MM.1S (cell line): ENCODE measurements at places on chromosomes 1 and 21.

GRCh38 chr1:234782105-234782751, 172.2 kb upstream of the IRF2BP2 start:
- no peak for DNase-seq

DNA sequence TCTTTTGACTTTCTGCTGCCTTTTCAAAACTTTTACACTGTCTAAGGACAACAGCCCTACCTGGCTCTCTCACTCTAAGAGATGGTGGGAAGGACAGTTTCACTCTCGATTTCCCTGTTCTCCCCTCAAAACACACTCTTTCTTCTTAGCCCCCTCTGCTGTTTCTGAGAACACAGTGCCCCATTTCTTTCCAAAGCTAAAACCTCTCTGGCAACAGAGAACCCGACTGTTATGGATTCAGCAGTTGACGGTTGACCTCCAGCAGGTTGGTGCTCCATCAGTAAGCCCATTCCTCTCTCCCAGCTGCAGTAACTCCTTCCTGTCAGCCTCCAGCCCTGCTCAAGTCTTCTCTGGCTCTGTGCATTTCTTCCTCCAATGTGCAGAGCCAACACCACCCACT, 88.2 kb upstream of the ABCD3 start:
- no peak for DNase-seq

DNA sequence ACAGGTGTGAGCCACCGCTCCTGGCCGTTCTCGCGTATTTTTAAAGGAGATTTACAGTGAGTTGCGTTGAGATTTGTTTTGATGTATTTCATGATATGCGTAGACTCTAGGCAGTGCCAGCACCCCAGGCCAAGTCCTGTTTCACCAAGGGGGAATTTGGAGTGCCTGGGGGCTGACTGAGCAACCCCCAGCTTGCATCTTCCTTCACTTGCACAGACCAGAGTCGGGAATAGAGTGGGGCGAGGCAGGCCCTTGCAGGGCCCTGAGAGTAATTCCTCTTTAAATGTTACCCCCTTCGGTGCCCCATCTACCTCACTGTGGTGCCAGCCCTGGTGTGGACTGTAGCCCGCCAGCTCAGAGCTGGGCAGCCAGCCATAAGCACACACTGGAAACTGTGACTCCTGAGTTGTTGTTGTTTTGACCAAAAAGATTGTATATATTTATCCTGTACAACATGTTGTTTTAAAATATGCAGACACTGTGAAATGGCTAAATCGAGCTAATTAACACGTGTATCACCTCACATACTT, 269.5 kb downstream of the NPHP4 start:
- DNase-seq, result no peak

- DNase-seq, result no peak
Observed at GRCh38 chr1:43610339-43610738, 39.6 kb upstream of the KDM4A start.

DNA sequence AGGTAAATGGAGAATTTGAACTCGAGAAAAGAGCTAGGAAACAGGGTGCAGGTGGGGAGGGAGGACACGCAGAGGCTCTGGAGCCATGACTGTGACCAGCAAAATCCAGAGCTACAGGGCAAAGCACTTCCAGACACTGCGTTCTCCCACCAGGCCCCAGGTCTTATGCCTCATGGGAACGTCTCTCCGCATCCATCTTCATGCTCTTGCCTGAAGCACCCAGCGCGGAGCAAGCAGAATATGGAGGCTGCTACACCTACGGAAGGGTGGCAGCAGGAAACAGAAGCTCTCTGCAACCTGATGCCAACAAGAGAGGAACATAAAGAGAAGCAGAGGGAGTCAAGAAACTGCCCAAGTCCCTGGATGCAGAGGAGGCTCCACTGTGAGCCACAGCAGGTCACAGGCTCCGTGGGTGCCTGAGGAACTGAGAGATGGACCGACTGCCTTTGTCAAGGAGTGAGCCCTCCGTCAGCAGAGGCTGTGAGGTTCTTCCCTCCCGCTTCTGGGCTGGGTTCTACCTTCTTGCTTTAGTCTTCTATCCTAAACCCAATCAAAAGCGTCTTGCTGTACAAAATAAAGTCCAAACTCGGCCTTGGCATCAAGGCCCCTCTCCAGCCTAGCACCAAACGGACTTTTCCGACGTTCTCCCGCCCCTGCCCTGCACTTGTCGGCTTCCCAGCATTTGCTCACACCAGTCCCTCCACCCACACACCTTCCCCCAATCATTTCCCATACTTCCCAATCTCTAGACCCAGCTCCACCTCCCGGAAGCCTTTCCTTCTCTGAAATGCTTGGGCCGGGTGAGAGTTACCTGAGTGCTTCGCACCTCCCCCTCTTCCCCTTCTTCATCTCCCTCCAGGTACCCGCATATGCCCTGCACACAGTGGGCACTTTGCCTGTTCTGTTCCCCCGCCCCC, 930 bp downstream of the DHCR24 start:
- no peak for DNase-seq

DNA sequence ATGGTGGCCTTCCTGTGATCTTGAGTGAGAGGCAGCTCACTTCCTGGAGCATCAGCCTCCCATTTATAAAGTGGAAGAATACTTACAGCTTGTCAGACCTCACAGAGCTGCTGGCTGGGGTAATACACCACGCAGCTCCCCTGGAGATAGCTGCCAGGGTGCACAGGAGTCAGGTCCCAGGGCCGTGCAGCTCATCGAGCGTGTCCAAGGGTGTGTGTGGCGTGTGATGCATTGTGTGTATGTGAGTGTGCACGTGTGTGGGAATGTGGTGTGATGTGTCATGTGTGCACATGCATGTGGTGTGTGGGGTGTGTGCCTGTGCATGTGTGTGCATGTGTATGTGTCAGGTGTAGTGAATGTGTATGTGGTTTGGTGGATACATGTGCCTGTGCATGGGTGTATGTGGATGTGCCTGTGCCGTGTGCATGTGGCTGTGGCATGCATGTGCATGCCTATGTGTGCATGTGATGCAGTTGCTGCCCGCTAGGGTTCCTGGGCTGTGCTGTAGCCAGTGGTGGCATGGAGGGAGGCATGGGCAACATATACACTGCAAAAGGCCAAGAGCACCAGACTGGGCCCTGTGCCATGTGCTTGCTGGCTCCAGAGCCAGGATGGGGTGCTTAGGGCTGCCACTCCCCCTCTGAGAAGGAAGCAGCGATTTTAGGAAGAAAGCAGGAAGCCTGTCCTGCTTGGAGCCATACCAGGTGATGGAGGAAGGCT, 24.6 kb downstream of the WNT3A start:
- DNase-seq, result no peak

GRCh38 chr21:38986406-38986805, 180.7 kb downstream of the ETS2 start:
- no peak for DNase-seq

DNA sequence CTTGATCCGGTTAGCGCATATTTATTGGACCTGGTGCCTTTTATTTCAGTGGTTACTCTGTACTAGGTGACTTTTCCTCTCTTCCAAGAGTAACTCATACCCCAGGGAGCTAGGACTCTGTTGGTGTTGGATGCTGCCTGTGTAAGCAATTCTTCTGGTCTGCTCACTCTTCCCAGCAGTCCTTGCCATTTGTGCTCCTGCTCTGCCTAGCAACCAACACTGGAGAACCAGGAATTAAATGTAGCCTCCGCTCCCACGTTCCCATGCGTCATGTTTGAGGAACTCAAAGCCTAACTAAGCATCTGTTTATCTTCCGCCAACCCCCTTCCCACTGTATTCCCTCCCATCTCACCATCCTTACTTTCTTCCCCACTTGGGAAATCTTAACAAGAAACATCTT, 65.7 kb upstream of the RAVER2 start:
- no peak for DNase-seq

- no peak for DNase-seq
Observed at GRCh38 chr1:152167835-152168534, 9.0 kb upstream of the RPTN start.

GRCh38 chr1:114048232-114048631, 69.0 kb downstream of the OLFML3 start:
- no peak for DNase-seq

DNA sequence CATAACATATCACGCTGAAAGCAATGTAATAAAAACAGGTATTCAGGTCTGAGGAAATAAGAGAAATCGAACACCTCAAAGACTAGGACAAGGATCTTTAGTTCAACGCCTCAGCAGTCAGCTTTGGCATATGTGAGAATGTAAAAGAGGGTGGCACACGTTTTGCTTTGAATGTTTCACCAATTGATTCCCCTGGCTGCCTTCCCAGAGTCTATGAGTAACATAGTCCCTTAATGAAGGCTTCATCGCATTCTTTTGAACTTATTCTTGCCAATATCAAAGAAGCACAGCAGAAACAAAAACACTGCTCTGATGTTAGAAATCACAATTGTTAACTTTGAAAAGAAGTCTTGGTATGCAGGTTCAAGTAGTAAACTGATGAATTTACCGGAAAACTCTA, 764.8 kb downstream of the ADGRL2 start:
- DNase-seq, result no peak

DNA sequence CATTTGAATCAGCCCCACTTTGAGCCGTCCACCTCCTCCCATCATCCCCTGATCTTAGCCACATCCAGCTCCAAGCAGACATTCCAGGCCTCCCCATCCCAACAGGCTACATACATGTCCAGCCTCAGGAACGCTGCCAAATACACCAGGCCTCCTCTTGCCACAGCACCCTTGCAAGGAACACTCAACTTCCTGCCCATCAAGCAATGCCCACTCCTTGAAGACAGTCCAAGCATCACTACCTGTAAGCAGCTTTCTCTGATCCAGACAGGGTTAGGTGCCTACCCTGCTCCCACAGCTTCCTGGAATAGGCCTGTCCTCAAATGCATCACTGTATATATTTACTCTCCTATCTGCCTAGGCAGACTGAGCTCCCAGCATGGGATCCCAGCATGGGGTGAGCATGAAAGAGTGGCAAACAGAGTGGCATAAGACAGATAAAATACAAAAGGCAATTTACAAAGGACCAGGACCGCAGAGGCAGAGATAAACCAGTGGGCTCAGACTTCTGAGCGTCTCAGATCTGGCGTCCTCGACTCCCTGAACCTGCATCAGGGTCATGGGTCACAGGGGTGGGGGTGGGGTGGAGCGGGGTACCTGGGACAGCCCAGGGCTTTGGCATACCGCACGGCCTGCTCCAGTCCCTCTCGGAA, 816 bp downstream of the HYI start:
- no peak for DNase-seq

DNA sequence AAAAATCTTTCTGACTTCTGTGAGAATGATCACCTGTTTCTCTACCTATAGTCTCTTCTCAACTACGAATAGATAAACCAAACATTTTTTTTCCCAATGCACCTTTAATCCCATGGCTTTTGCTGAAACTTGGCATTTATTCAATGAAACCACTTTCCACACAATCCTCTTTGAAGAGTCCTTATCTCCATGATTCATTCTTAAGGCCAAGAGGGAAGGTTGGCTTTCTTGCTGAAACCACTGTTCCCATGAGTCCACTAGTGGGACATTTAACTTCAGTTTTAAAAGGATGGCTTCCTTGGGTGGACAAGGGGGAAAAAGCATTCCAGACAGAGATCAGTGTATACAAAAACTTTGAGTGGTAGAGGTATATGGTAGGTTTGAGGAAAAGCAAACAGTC, 73.6 kb downstream of the CRB1 start:
- no peak for DNase-seq

DNA sequence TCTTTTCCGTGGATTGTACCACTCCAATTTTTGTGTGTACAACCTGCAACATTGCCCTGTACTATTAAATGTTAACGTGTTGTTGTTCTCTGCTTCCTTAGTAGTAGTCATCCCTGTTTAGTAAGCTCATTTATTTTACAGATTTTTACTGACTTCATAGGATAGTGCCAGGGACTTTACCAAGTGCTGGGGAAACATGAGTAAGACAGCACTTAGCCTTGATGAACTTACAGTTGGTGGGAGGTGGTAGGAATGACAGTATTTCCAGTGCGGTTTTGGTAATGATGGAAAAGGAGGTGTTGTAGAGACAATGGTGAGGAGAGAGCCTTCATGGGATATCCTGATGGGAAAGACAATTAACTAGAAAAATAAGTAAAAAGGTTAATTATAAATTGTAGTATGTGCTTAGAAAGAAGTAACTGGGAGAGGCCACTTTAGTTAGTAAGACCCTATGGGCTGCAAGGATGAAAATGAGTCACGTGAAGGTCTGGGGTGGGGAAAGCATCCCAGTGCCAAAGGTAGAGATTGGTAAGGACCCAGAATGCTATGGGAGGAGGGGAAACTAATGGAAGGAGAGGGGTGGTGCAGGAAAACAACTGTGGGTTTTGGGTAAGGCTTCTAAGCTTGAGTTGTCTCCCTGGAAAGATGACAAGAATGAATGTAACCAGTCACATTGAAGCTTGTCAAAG, 1.7 kb downstream of the RLF start:
- no peak for DNase-seq

GRCh38 chr1:30081379-30082102, 641.8 kb downstream of the MATN1 start:
- DNase-seq, result no peak

GRCh38 chr1:70083519-70083918, 121.9 kb downstream of the LRRC40 start:
- DNase-seq, result no peak

- DNase-seq, result no peak
Observed at GRCh38 chr1:243390162-243390791, 134.4 kb downstream of the SDCCAG8 start.

- DNase-seq, result peak; percentile 92
Observed at GRCh38 chr1:159067699-159068621, 8.6 kb downstream of the AIM2 start.

- DNase-seq, result no peak
Observed at GRCh38 chr1:178284058-178284457, 190.2 kb downstream of the RASAL2 start.

DNA sequence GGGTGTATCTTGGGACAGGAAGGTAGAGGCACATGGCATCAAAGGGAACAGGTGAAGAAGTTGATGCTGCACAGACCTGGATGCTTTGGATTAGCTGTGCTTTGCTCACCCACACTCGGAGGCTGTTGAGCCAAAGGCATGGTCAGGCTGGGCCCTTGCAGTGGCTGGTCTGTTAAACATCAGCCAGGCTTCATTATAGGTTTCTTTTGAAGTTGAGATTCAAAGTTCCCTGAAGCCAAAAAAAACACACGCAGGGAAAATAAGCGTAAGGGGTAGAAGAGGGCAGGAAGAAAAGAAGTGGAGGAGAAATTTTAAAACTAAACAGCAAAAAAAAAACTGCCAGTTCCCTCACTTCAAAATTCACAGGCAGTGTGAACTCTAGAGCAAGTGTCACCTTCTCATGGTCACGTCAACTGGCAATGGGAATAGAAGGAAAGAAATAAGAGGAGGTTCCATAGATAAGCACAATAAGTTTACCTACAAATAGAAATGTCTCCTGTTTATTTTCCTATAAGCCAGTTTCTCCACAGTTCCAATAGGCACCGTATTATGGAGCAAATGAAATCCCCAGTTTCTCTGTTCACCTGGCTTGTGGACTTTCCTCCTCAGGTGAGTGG, 139.5 kb downstream of the PAPPA2 start:
- DNase-seq, result no peak

- DNase-seq, result peak; percentile 63
Observed at GRCh38 chr21:35850542-35851103, 209.7 kb downstream of the SETD4 start.

- DNase-seq, result peak; percentile 95
Observed at GRCh38 chr1:201023517-201023902, at the start of gene KIF21B. Gene KIF21B (minus strand): TSS chr1:201023714. CDS start chr1:201023383, 331 bp downstream.

- no peak for DNase-seq
Observed at GRCh38 chr1:32184650-32185049, 5.2 kb downstream of the TXLNA start.

- DNase-seq, result no peak
Observed at GRCh38 chr1:184390889-184391288, 4.1 kb downstream of the C1orf21 start.

- no peak for DNase-seq
Observed at GRCh38 chr1:247822060-247822459, 1.9 kb downstream of the OR14A16 start.
